ENCODE measurements at places on chromosomes 2 and 18.

GRCh38 chr2:12399240-12399639 is 317.5 kb upstream of the TRIB2 start:
- DNase-seq = no peak

DNA sequence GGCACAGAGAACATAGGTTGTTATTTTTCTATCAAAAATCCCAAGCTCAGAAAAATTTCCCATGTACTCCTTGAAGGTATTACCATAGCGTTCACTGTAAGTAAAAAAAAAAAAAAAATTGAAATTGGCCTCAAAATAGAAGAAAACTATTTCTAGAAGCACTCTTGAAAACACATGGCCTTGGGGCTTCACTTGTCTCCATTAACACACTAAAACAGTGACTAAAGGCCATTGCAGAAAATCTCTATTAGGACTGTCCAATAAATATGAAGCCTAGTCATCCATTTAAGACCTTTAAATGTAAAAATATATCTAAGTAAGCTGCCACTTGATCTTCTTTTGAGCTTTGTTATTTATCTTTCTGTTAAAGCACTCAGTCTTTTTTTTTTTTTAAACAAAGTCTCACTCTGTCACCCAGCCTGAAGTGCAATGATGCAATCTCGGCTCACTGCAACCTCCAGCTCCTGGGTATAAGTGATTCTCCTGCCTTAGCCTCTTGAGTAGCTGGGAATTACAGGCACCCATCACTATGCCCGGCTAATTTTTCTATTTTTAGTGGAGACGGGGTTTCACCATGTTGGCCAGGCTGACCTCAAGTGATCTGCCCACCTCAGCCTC is 35.8 kb downstream of the CCDC68 start:
- no peak for DNase-seq

DNA sequence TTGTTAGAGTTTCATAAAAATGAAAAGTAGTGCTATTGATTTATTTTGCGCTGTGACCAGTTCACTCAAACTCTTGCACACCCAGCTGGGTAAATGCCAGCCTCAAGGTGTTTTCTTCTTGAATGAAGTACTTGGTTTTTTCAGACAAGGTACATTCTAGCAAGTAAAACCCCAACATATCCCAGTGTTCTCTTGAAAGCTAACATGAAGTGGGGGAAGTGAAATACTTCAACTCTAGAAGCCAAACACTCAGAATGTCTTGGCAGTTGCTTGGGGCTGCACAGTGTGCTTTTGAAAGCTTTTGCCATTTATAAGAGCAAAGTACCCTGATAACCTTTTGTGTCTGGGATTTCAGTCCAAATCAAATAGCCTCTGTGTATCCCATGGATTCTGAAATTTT is 13.4 kb downstream of the NPAS2 start:
- no peak for DNase-seq

DNA sequence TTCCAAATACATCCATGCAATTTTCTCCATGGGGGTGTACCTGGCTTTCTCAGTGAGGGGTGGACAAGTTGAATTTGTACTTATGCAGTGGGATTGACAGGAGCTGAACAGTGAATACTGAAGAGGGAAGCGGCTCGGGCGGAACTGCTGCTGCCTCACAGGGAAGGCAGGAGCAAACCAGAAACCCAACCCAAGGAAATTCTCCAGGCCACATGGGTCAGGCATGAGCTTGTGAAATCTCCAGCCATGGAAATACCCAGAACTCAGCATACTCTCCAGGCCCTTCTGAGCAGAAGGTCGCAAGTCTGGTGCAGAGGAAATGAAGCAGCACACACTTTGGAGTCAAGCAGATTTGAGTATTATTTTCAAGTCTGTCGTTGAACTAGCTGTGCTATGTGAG is 26.5 kb upstream of the INO80C start:
- DNase-seq = no peak

GRCh38 chr2:190769258-190769657 is 111.4 kb upstream of the GLS start:
- no peak for DNase-seq

DNA sequence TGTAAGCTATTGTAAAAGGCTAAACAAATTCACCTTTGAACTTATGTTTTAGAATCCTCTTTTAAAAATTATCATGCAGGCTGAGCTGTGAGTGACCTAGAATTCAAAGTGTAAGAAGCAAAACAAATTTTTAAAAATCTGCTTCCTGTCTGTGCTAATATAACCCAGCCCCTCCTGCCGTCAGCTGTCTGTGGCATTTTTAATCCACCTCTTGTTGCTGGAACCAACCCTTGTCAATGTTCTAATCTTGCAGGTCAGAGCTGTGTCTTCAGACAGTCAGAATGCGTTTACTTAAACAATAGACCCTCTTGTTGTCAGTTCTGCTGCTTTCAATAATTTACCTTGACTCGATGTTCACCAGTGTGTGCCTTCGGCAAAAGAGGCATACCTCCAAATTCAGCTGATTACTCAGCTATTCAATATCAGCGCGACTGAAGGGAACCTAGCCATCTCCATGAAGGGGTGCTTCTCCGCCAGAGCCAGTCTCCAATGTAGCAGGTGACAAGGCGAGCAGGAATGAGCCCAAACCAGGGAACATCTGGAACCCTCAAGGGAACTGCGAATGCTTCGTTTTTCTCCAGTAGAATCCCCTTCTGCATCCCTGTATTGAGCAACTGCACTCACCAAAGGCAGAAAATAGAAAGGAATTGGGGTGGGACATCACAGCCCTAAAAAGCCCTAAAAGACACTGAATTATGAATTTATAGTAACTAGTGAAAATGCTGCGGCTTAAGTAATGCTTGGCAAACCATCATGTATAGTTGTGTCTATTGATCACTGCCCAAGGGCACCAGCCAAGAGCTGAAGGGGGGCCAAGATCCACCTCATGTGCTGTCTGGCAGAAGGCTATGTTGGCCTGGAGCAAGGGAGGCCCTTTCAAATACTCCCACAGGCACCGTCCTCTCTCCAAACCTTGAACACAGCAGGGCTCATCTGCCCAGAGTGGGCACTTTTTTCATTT is 62.5 kb downstream of the LYPD6B start:
- no peak for DNase-seq

GRCh38 chr2:239290618-239291474 is 110.0 kb downstream of the HDAC4 start:
- DNase-seq = no peak

DNA sequence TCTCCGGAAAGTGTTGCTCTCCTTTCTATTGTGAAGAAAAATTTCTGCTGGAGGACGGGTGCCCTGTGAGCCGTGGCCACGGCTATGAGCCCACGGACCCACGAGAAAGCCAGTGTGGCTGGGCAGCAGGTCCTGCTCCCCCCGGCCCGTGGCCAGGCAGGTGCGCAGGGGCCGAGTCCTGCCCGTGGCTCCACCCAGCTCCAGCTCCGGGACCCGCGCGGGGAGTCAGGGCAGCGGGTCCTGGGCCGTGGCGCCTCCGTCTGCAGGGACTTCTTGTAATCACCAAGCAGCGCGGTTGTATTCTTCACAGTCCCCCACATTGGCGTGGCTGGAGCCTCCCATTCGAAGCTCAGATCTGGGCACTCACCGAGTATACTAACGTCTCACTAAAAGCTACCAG is 43.0 kb downstream of the SALL3 start:
- no peak for DNase-seq

All from activated T-cell treated with anti-CD3 and anti-CD28 coated beads, Interleukin-2, amount 50 U/mL, for 48 hours (primary cell).